Stimulated activated CD4-positive, alpha-beta T cell treated with anti-CD3 and anti-CD28 coated beads, Interleukin-12 subunit alpha, Interleukin-12 subunit beta, amount 100 ng/mL, for 24 hours (primary cell): ENCODE measurements at places on chromosomes 5 and 9.

DNA sequence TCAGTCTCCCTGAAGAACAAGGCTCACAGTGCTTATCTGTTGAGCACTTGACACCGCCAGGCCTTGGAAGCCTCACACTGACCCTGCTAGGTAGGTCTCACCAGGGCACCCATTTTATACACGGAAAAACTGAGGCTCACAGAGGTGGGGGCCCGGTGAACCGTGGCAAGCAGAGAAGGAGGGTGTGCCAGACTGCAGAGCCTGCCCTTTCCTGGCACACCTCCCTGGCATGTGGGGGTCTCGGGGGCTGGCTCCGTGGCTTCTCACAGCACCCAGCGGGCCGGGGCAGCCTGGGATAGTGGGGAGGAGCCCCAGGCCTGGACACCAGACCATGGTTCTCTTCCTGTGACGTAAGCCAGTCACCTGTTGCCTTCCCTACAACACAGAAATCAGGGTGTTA, 53.7 kb upstream of the IER5L start:
- no peak for DNase-seq

DNA sequence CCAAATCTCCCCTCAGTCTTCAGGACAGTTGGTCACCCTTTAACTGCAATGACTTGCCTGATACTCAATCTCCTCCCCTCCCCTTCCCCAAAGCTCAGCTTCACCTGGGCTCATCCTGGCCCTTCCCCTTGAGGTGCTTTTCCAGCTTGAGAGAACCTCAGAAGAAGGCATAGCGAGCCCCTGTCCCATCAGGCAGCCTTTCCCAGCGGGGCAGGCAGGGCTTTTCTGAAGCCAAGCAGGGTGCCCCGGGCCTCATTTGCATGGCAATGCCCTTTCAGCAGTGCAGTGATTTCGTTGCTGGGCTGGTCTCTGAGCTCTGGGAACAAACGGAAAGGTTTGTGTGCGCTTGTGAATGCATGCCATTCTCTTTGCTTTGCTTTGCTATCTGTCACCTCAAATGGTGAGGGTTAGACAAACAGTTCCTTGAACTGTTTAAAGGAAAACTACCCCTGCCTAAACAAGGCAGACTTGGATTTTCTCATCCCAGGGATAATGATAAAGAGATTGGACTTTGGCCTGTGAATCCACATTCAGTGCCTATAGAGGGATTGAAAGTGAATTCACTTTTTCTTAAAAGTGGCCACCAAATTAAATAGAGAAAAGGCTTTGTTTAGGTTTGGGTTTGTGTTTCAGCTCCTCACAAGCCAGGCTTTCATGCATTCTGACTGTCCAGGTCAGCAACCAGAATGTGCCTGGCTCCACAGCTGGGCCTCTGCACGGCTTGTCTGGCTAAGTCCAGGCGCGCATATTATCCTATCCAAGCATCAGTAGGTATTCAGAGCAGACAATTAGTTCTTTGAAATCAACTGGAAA, 165.3 kb downstream of the ZNF608 start:
- DNase-seq: no peak

- DNase-seq: no peak
These were observed 117.2 kb upstream of the CCDC112 start for GRCh38 chr5:115413651-115414050.

DNA sequence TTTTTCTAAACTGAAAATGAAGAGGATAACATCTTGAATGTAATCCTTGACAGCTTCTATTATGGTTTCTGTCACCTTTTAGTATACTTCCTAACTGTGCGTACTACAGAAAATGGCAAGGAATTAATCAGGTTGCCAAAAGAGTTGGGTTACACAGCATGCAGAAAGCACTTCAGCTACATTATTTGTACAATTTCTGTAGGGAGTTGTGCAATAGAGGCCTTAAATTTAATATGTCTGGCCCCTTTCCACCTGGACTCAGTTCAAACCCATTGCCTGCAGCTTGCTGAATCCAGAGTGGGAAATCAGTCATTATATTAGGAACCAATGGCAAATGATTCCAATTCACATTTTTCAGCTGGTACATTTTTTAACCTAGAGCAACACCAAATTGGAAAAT, 549.7 kb downstream of the CSNK1G3 start:
- no peak for DNase-seq

- no peak for DNase-seq
These were observed 18.9 kb downstream of the RALGPS1 start for GRCh38 chr9:126933334-126933980.

GRCh38 chr9:134295101-134295745, 31.0 kb upstream of the RXRA start:
- no peak for DNase-seq

DNA sequence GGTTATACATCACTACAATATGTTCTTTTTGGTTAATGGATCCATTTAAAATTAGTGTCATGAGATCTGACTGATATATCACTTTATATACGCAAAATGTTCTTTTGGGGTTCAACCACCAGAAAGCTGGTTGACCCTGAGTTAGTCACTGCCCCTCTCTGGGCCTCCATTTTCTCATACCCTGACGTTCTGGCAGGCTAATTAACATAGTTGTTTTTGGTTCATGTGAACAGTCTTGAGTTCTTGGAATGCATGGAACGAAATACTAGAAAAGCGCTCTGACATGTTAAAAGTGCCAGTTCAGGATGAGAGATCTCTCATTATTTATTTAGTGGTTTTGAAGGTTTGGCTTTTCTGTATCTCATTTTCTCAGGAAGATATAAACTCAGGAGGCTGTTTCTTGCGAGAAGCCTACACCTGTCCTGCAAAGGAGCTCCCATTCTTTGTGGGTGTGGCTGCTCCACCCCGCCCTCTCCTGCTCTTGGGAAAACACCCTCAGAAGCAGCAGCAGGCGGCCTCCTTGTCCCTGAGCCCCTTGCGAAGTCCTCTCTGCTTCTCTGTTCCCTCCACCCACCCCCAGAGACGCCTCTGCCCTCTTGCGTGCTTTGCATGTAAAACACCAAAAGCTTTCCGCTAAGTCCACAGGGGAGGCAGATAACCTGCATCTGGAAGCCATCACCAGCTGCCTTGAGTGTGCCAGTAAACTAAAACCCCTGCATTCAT, 302.4 kb upstream of the PANK3 start:
- no peak for DNase-seq

DNA sequence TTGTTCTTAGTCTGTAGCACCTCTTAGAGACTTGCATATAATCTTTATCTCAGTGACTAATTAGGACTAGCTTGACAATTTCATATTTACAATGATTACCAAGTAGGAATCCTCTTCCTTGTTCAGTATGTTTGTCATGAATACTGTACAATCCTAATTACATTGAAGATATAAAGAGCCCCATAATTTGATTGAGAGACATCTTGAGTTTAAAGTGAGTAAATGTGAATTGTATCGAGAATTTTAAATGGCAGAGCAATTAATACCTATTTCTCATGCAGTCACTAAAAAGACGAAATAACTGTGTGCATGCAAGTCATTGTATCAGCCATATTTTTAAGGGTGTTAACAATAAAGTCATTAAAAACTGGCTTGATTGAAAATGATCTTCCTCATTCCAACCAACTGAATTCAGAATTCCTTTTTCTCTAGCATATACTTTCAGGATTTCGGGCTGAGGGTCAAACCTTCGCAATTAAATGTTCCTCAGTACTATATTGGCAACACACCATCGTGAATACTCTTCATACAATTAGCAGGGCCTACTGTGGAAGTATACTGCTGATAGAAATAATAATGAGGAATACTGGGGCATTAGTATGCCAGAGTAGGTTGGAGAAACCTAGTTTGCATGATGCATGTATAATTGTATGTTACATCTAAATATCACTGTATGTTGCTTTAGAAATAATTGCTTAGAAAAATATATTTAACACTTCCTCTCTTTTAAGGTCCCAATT, 284.7 kb upstream of the TMEM161B start:
- DNase-seq: no peak

DNA sequence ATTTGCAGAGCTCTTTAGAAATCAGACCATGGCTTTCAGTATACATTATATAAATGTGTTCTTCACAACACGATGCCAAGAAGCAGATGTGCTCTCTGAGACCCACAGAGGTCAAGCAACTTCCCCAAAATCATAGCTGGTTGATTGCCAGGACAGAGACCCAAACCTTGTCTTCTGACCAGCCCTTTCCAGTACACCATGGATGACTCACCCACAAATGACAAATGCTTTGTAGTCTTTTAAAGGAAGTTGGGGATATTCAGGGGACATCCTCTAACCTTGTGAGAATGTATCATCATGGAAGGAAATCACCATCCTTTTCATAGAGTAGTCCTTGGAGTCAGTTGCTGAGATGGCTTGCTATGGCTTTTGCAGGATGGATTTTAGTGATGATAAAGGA, 30.1 kb downstream of the ZNF462 start:
- no peak for DNase-seq

GRCh38 chr5:28164568-28164967, 1126.2 kb upstream of the CDH9 start:
- DNase-seq: no peak

- DNase-seq: no peak
These were observed 43.8 kb upstream of the ANKH start for GRCh38 chr5:14915291-14915952.

GRCh38 chr9:116978155-116978554, 291.1 kb downstream of the TRIM32 start:
- no peak for DNase-seq

GRCh38 chr9:111186021-111186530, 143.9 kb downstream of the OR2K2 start:
- no peak for DNase-seq
